ENCODE measurements at places on chromosomes 2 and 18. TPM values are rescaled to one million over a fixed set of nuclear protein-coding genes. Genes with fewer than 3 reads are reported as not detected.

KCNF1 gene
- total RNA-seq, result 0.56 TPM

FKBP1B gene
- 10.2 TPM for total RNA-seq

HNRNPA3 gene
- total RNA-seq, result 35.6 TPM

CXCR1 gene
- not detected for total RNA-seq

ALPI gene
- not detected for total RNA-seq

GALNT5 gene
- total RNA-seq, result 73.6 TPM

SCYGR4 gene
- not detected for total RNA-seq

SETBP1 gene
- 0.28 TPM for total RNA-seq

APCDD1 gene
- 0.83 TPM for total RNA-seq

RGPD3 gene
- 0.18 TPM for total RNA-seq

SDC1 gene
- 22.0 TPM for total RNA-seq

USP14 gene
- 11.5 TPM for total RNA-seq

C2orf81 gene
- total RNA-seq, result under 0.01 TPM

SLC9A4 gene
- total RNA-seq, result not detected

TMEM247 gene
- not detected for total RNA-seq

GLI2 gene
- 4.7 TPM for total RNA-seq

SCN2A gene
- 0.54 TPM for total RNA-seq

C1GALT1C1L gene
- 0.28 TPM for total RNA-seq

DNA sequence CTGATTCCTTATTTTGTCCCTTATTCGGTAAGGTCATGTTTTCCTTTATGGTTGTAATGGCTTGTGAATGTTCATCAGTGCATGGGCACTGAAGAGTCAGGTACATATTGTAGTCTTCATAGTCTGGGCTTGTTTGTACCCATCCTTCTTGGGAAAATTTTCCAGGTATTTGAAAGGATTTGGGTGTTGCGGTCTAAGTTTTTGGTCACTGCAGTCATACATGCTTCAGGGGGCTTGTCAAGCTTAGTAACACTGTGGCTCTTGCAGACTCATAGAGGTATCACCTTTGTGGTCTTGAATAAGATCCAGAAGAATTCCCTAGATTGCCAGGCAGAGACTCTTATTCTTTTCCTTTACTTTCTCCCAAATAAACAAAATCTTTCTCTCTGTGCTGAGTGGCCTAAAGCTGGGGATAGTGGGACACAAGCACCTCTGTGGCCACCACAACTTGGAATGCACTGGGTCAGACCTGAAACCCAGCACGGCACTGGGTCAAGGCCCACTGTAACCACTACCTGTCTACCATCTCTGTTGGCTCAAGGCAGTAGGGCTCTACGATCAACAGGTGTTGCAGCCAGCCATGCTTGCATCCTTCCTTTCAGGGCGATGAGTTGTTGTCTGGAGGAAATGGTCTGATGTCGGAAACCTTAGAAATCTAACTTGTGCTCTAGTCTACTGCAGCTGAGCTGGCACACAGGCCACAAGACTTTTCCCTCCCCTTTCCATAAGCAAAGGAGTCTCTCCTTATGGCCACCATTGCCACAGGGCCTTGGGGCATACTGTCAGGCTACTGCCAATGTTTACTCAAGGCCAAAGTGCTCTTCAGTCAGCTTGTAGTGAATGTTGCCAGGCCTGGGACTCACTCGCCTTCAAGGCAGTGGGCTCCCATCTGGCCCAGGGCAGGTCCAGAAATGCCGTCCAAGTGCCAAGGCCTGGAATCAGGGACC, 21.5 kb downstream of the IL1RN start:
- no peak for DNase-seq

- peak; percentile 10 for DNase-seq
Observed at GRCh38 chr2:79585701-79586433, 73.0 kb downstream of the CTNNA2 start.

GRCh38 chr18:65436430-65436829, 314.4 kb upstream of the CDH7 start:
- no peak for DNase-seq

DNA sequence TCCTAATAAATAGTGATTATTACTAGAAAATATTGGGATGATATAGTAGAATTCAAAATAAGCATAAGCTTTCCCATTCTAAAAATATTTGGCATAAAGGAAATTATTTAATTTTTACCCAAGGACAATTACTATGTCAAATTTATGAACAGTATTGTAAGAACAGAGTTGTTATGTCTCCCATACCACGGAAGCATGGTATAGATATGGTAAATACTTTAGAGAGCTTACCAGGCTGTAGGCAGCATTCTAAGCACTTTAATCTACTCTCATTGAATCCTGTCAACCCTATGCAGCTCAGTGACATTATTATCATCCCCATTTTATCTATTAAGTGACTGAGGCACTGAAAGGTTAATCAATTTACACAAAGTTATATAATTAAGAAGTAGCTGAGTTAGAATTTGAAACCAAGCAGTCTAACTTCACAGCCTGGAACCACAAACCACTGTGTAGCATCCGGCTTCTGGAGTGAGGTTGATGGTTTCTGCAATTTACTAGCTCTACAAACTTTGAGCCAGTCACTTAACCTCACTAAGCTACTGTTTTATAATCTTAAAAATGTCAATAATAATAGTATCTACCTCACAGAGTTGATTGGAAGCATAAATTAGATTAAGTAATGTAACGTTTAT, 323.7 kb downstream of the ARHGAP15 start:
- no peak for DNase-seq

DNA sequence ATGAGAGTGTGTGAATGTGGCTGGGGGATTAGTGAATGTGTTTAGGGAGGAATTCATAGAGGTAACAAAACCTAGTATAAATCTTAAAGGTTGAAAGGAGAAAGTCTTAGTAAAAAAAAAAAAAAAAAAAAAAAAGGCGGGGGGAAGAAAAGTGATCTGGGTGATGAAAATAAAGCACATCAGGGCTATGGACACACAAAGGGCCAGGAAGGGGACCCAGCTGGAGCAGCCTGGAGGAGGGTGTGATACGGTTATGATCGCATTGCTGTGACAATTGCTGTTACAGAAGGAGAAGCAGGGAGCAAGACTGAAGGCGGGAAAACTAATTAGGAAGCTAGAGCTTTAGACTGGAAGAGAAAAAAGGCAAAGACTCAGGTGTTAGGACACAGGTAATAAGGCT, 85.4 kb downstream of the DLGAP1 start:
- no peak for DNase-seq

GRCh38 chr18:2337552-2338141, 233.7 kb downstream of the METTL4 start:
- peak; percentile 50 for DNase-seq

DNA sequence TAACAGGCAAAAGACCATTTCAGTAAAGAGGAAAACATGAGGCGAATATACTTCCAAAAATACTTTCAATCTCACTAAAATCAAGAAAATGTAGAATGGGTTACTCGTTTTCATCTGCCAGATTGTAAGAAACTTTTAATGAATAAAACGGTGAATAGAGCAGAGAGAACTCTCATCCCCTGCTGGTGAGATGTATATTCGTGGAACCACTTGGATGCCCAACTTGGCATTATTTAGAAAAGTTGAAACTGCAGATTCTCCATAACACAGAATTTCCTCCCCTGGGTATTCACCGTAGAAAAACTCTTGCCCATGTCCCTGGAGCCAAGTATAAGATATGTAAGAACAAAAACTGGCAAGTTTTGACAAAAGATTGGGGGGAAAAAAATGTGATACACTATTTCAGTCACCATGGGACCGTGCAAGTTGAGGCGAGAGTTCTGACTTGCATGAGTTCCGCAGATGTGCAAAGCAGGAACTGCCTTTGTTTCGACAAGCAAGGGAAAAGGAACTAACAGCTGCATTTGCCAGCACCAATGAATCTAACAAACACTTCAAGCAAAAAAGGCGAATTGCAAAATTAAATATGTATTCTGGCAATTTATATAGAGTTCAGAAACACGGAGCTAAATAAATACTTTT, 14.8 kb downstream of the TIMM21 start:
- no peak for DNase-seq

DNA sequence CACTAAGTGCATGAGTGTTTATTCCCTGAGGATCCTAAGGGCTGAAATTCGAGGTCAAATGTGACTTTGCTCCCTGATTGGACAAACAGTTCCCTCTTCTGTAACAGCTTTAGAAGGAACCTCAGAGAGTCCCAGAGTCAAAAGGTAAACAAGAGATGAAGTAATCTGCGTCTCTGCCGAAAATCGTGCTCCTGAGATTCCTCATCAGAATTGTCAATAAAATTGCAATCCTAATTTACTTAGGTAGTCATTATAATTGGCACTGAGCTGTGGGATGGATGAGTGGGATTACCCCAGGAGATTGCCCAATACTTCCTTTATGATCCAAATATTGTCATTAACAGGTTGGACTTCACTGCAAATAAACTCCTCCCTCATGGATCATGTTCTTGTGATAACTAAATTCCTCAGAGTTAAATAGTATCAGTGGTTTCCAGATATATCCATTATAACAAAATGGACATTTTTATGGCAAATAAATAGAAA, 907 bp upstream of the SUCLG1 start:
- DNase-seq, result no peak

GRCh38 chr2:181683518-181684453, 3.5 kb upstream of the NEUROD1 start:
- DNase-seq, result peak; percentile 18

- no peak for DNase-seq
Observed at GRCh38 chr18:35693829-35694228, 112.3 kb downstream of the GALNT1 start.

DNA sequence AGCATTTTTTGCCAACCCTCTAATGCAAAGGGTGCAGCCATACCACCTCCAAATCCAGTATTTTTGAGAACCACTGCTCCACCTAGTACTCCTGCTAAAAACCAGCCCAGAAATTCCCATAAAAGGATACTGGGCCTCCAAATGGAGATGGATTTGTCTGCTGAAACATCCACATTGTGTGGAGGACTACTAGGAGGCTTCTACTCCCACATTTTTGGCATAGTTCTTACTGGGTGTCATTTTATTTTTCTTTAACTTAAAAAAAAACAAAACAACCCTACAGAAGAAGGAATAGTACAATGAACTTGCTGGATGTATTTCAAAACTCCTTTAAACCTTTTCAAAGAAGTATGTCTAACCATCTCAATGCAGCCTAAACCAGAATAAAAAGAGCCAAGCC, 219.2 kb downstream of the SRBD1 start:
- peak; percentile 33 for DNase-seq

DNA sequence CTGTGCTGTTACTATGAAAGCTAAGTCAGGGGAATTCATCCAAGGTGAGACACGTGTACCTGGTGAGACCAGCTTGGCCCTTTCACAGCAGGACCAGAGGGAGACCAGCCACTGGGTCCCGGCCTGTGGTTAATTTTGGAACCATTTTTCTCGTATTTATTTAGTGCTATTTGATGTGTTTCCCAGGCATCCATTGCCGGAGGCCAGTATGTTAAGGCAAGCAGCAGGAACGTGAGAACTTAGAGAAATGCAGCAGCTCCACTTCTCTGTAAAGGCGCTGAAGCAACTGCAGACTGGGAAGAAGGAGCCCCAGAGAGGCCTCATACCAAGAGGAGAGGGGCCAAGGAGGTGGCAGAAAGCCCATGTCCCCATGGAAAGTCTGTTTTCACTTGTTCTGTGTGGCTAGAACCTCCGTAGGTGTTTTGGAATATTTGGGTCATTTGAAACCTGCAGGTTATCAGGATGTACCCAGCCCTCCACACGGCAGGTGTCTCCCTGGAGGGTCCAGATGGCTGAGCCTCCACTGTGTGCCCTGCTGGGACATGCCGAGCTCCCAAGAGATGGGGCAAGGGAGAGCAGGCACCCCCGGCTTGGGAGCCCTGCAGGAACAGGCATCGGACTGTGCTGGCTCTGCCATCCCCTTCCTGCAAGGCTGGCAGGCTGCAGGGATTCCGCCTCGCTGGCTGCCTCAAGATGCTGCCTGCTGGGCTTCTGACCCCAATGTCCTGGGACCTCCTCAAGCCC, 256.0 kb upstream of the RAB6C start:
- no peak for DNase-seq

DNA sequence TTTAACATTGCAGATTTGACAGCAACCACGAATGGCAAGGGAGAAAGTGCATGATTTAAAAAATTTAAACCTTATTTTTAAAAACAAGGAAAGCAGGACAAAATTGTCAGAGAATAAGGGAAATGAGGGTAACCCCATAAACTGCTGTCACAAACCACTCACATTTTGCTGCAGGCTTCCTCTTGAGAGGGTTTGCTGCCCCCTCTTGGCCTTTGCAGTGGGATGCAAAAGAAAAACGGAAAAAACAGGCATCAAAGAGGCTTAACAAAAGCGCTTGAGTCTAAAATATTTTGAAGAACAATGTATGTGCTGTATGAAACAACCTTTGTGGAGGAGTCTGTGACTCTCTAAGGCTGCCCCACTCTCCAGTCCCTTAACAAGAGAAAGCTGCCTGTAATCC, 91.6 kb downstream of the TMX3 start:
- DNase-seq, result peak; percentile 84

GRCh38 chr2:206079699-206080465, 6.1 kb downstream of the INO80D start:
- no peak for DNase-seq

DNA sequence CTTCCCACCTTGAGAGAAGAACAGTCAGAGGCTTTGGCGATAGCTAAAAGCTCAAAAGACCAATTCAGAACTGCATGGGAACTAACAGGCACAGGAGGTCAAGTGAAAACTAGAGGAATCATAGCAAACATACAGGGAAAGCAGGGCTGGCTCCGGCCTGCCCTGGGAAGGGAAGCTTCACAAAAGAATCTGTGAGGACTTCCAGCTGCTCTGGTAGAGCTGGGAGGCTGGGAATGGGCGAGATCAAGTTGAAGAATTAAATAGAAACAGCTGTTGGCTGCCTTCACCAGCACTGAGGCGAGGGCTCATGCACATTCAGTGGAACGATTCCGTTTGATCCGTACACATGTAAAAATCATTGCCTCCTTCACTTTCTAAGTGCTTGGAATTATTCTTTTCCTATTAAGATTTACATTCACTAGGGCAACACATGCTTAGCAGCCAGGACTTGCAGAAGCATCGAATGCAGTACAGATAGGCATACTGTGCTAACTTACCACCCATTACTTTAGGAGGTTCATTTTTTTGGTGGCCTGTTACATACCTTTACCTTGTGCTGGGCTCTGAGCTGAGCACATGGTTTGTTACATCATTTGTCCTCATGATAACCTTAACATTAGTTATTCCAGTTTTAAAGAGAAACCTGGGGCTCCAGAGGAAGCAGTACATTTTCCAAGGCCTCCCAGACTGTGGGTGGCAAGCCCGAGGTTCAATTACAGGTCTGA, 125.4 kb upstream of the RNF152 start:
- peak; percentile 95 for DNase-seq

GRCh38 chr2:33134086-33134771, 187.5 kb downstream of the LTBP1 start:
- peak; percentile 99 for DNase-seq

GRCh38 chr2:174752403-174753037, 11.8 kb downstream of the CHRNA1 start:
- no peak for DNase-seq

- DNase-seq, result no peak
Observed at GRCh38 chr2:12809526-12809925, 92.8 kb downstream of the TRIB2 start.

DNA sequence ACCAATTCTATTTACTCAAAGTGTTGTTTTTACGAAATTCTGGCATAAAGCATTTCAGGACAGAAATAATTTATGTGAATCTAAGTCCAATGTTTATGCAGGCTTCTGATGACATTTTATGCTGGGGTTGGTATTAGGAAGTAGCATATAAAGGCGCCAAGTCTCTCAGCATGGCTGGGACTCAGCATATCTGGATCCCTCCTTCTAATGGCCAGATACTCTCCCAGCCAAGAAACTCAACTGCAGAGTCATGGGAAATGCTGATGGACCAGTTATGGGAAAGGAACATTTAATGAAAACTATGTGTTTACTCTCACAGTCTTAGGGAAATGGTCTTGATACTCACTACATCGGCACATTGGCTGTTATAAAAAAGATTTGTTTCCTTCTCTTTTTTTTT, 392.2 kb downstream of the ARHGAP15 start:
- DNase-seq, result no peak

Data from IMR-90 (cell line).